ENCODE measurements at places on chromosomes 2 and 18. TPM values are rescaled to one million over a fixed set of nuclear protein-coding genes. Genes with fewer than 3 reads are reported as not detected.

- no peaks in the 10 kb centered on the region for H3K27me3 ChIP-seq
- H3K27ac ChIP-seq, result 0 out of 2 replicates have a peak overlapping the region, but pooled peaks have one; percentile 31
- no peaks in the 10 kb centered on the region for H3K36me3 ChIP-seq
- peaks cover 32% of the 10 kb centered on the region for H3K4me1 ChIP-seq
- no peak overlapping the region for H3K4me3 ChIP-seq
- no peak for DNase-seq
These were observed 91.9 kb upstream of the FN1 start for GRCh38 chr2:215527736-215528135.

DNA sequence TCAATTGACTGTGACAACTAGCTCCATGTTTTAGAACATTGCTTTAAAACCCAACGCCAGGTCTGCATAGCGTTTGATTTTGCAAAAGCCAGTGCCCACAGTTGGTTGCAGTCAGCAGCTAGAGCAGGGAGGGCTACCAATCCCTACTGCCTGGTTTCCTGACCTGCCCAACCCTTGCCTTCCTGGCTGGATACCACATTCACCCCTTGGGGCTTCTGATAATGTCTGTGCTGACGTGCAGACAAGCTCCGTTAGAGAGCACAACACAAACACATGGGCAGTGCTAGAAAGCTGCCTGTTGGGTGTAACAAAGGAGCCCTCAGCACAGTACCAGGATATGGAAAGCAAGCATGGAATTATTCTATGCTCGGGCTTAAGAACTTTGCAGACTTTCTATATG, 71.4 kb upstream of the THSD7B start:
- no peak overlapping the region for H3K4me3 ChIP-seq
- no peaks in the 10 kb centered on the region for H3K27me3 ChIP-seq
- no peak overlapping the region for H3K27ac ChIP-seq
- DNase-seq, result no peak
- H3K4me1 ChIP-seq, result no peaks in the 10 kb centered on the region

DNA sequence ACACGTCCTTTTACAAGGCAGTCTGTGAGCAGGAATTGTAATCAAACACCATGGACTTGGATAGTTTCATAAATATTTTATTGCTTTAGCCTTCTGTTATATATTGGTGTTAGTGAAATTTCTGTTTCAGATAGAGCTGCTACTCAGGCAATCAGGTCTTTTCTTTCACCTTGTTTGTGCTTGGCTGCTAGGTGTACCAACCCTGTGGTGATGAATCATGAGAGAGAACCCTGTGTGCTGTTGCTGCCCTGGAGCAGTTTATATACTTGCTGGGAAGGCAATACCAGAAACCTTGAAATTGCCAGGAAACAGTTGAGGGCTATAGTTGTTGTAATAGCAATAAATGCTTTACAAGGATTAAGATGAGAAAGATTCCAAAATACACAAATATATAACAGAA, 84.5 kb downstream of the FSHR start:
- no peaks in the 10 kb centered on the region for H3K4me1 ChIP-seq
- no peak overlapping the region for H3K27ac ChIP-seq
- H3K4me3 ChIP-seq, result no peak overlapping the region
- DNase-seq, result no peak
- H3K36me3 ChIP-seq, result no peaks in the 10 kb centered on the region
- no peaks in the 10 kb centered on the region for H3K27me3 ChIP-seq

The WDR75 gene
- 27.5 TPM for total RNA-seq

The RPL37A gene
- 2,378 TPM for total RNA-seq

Measured in PC-9 (cell line).